Stimulated activated CD8-positive, alpha-beta memory T cell treated with anti-CD3 and anti-CD28 coated beads, Interleukin-7, amount 100 ng/mL, for 48 hours (primary cell): ENCODE measurements at places on chromosomes 13 and 19.

DNA sequence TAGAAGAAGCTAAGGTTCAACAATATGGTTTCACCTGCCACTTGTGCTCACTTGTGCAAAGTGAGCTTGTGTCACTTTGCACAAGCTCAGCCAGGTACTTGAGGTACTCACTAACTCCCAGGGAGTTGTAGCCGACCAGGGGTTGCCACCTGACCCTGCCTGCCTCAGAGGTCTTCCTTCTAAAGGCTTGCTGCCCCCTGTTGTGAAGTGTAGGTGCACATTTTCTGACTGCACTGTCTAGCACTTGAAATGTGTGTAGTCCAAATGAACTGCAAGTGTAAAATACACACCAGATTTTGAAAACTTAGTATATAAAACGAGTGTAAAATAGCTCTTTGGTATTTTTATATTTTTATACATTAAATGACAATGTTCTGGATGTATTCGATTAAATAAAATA lies 230.8 kb downstream of the DLEU7 start:
- DNase-seq, result no peak

- DNase-seq, result no peak
Observed at GRCh38 chr19:43688059-43688701, 18.2 kb upstream of the PLAUR start.

DNA sequence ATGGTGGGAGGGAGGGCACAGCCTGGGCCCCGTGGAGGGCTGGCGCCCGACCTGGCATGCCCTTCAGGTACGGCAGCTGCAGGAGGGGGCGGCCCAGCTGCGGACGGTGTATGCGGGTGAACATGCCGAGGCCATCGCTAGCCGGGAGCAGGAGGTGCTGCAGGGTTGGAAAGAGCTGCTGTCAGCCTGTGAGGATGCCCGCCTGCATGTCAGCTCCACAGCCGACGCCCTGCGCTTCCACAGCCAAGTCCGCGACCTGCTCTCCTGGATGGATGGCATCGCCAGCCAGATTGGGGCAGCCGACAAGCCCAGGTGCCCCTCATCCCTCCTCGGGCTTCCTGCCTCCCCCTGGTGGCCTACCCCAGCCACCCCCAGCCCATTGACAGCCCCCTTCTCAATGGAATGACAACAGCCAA lies 16.6 kb upstream of the SHKBP1 start:
- no peak for DNase-seq

DNA sequence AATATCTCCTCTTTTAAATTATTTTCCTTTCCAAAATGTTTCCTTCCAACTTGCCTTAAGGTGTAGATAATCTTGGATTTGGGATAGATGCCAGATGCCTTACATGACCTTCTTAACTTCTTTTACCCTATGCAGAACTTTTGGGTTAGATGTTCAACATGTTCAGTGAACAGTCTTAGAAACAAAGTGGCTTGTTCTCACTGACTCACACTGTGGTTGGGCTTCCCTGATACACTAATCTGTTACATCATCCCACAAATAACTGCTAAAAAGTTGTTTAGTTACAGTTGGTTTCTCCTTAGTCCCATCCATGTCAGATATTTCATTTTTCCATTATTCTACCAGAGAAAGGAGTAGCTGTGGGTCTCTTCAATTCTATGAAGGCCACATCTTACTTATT lies 2638.2 kb downstream of the PCDH9 start:
- DNase-seq, result no peak

DNA sequence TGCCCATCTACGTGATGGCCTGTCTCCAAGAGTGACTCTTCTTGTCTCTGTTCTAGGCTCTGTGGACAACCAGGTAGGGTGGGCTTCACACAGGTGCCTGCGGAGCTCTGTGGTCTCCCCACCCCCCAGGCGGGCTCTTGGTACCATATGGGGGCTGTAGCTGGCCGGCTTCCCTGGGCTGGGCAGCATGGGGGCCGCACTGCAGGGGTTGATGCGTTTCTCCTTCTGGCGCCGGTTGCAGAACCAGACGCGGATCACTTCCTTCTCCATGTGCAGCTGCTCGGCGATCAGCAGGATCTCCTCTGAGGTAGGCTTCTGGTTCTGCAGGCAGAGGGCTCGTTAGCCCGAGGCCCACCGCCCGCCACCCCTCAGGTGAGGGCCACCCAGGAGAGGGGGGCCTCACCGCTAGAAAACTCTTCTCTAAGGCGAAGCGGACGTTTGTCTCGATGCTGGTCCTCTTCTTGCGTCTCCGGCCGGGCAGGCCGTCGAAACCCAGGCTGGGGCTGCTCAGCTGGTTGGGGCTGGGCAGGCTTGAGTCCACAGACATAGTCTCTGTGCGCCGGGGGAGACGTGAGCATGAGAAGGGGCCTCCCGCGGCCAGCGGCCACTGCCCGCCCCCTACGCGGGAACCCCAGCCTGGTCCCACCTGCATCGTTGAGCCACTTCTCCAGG lies 19.3 kb downstream of the ZNF574 start:
- DNase-seq, result no peak
